ENCODE measurements at places on chromosomes 12 and 14. TPM values are rescaled to one million over a fixed set of nuclear protein-coding genes. Genes with fewer than 3 reads are reported as not detected.
A peak's percentile ranks its signal among the peaks of the same experiment; 100 is the strongest.

- H3K4me3 ChIP-seq: peak overlapping the region; percentile 38
- H3K4me1 ChIP-seq: peaks cover 19% of the 10 kb centered on the region
- no peaks in the 10 kb centered on the region for H3K27me3 ChIP-seq
Measured at GRCh38 chr14:74514471-74514941, 20.9 kb downstream of the ISCA2 start.

DNA sequence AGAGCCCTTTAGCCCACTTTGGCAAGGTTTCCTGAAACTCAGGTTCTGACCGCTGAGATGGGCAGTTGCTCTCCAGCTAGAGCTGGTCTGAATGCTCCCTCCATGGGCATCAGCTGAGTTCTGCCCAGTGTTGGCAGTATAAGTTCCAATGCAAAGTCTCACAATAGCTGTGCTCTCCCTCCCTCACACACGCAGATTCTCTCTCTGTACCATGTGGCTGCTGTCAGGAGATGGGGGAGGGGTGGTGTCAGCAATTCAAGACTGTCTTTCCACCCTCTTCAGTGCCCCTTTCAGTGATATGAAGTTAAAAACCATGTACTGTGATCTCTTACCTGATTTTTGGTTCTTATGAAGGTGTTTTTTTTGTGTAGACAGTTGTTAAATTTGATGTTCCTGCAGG lies 164.3 kb upstream of the PLEKHA5 start:
- no peak for DNase-seq
- H3K4me1 ChIP-seq: no peaks in the 10 kb centered on the region
- H3K27ac ChIP-seq: no peak overlapping the region
- no peaks in the 10 kb centered on the region for H3K27me3 ChIP-seq

DNA sequence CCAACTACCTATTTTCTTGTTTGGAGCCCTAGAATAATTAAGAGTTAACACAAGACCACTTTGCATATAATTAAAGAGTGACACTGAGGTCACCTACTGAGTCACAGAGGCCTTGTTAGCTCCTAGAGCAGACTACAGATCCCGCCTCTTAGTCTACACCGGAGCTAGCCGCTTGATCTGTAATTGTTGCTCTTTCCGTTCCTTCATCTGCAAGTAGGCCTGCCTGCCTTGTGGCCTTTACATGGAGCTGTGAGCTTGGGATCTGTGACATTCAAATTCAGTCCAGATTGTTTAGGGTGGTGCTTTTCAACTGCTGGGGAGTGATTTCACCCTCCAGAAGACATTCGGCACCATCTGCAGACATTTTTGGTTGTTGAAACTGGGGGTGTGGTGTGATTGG lies 5.6 kb upstream of the DYNLL1 start:
- DNase-seq: no peak
- peak overlapping the region; percentile 46 for H3K27ac ChIP-seq
- H3K4me3 ChIP-seq: no peak overlapping the region

DNA sequence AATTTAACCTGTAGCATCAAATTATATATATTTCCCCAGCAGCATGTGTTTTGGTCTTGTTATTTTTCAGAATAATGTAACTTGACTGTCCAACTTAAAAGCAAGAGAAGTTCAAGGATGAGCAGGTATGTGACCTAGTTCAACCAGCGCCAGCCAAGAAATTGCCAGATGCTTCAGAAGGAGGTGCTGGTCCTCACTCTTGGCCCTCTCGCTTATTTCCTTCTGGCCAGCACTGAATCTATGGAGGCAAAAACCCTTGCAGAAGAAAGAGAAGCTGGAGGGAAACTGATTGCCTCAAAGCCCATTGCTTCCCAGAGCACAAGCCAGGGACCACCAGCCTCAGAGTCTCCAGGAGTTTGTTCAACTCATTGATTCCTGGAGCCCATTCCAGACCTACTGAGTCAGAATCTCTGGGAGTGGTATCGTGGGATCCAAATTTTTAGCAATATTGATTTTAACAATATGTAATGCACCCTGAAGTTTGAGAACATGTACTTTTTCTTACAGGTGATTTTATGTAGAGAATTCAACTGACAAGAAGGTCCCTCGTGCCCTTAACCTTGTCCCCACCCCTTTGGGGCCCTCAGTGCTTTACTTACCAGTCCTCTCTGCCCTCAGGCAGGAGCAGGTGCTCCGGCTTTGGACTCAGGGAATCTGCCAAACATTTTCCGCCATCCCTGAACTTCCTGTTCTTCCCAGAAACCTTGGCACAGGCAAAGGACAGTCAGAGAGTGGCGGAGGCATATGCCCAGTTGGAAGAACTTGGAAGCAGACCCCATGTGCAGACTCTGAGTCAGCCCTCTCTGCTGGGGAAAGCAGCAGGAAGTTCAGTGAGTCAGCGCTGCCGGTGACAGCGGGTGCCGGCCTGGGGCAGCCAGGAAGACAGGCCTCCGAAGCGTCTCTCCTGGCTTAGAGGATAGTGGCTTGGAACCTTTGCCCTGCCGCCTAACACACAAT lies 10.4 kb downstream of the BEST3 start:
- DNase-seq: peak; percentile 53
- no peaks in the 10 kb centered on the region for H3K27me3 ChIP-seq
- peaks cover 9% of the 10 kb centered on the region for H3K4me1 ChIP-seq

DNA sequence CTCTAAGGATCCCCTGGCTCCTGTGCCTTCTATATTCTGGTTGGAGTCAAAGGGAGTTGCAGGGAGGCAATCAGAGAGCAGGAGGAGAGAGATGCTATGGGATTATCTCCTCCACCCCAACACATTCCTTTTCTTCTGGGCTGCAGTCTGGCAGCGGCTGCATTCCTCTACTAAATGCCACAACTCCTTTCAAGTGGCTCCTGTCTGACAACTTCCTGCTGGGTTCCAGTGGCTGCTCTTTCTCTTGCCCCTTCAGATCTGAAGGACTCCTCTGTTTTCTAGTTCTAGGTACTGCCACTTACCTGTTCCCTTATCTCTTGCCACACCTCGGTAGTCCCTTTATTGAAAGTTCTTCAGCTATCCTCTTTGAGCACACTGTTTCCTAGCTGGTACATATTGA lies 425.0 kb downstream of the SNAPC1 start:
- H3K36me3 ChIP-seq: no peaks in the 10 kb centered on the region
- DNase-seq: no peak

DNA sequence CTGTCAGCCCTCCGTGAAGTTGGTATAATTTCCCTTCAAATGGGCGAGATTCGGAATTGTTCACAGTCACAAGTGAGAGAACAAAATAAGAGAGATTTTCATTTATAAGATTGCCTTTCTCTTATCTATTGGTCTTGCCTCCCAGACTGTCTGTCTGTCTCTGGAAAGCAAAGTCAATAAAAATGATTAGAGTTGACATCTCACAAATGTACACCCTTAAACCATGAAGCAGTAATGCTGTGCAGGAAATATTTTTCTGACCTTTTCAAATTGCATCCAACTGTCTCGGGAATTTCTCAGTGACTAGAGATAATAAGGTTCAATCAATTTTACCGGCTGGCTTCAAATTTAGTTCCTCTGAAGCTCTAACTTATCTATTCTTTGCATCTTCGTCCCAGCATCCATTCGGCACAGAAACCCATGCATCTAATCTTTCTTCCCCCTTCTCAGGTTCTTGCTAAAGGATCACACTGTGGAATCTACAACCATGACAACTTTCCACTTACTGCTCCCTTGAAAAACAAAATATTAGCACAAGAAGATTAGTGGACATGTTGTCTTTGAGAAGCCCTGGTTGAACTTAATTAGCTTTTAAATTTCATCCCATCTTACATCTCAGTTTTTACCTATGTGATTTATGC lies 93.1 kb downstream of the RMST start:
- no peaks in the 10 kb centered on the region for H3K36me3 ChIP-seq
- no peaks in the 10 kb centered on the region for H3K4me1 ChIP-seq
- no peak overlapping the region for H3K27ac ChIP-seq
- H3K4me3 ChIP-seq: no peak overlapping the region
- no peaks in the 10 kb centered on the region for H3K27me3 ChIP-seq

- H3K27ac ChIP-seq: no peak overlapping the region
- no peaks in the 10 kb centered on the region for H3K27me3 ChIP-seq
- no peak overlapping the region for H3K4me3 ChIP-seq
- no peaks in the 10 kb centered on the region for H3K4me1 ChIP-seq
- H3K36me3 ChIP-seq: no peaks in the 10 kb centered on the region
- no peak for DNase-seq
Measured at GRCh38 chr12:3951380-3952135, 78.4 kb upstream of the PARP11 start.

DNA sequence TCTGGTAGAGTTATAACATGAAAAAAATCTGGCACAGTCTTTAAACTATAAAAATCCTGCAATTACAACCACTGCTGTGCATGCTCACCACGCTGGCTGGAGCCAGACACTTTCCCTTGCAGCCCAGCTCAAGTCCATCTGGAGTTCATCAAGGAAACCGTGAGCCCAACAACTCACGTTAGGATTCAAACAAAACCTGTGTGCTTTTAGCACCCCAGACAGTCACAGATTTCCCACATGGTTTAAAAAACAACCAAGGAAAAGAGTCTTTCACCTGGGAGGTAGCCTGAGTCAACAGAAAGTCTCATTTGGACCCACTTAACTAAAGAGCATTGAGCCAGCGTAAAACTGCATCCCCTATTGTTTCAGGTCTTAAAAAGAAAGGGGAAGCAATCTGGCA lies 4.7 kb downstream of the LRIG3 start:
- H3K4me3 ChIP-seq: peak overlapping the region; percentile 81
- peaks cover 14% of the 10 kb centered on the region for H3K36me3 ChIP-seq
- peaks cover 39% of the 10 kb centered on the region for H3K4me1 ChIP-seq

DNA sequence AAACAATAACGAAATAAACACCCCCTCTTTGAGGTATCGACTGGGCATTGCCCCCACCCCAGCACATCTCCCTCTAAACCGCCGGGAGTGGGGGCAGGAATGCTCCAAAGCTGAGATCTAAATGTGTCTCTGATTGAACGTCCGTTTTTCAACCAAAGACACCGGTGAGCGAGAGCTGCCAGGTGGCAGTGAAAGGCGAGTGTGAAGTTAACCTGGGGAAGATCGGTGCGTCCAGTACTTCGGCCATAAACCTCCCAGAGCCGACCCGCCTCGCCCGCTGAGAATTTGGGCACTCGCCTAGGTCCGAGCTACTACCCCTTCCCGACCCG lies 625 bp downstream of the ANGEL1 start:
- peak overlapping the region; percentile 70 for H3K27ac ChIP-seq
- no peak for DNase-seq
- H3K4me1 ChIP-seq: peaks cover 19% of the 10 kb centered on the region
- peak overlapping the region; percentile 94 for H3K4me3 ChIP-seq

DNA sequence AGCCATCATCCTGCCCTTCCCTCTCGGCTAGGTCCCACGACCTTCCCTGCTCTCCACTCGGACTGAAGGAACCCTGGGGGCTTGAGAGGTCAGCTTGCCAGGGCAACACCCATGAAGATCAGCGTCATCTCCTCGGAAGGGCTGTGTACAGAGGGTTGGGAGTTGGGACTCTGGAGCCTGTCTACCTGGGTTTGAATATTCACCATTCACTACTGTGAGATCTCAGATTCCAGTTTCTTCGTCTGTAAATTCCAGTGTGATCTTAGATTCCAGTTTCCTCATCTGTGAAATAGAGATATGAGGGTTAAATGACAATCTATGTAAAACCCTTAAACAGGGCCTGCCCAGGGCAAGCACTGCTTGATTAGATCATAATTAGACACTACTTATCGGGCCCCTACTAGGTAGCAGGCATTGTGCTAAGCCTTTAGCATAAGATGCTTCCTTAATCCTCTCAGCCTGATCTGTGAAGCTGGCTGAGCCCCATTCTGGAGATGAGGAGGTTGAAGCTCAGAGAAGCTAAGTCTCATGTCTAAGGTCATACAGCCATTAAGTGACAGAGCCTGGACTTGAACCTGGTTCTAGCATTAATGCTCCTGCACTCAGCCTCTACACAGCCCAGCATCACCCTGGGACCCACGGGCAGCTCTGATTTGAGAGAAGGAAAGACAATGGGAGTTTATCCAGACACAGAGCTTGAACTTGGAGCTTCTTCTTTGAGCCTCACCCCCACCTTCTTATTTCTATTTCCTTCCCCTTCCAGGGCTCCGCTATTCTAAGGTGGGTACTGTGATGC lies 612 bp upstream of the ZDHHC22 start:
- peaks cover 16% of the 10 kb centered on the region for H3K27me3 ChIP-seq
- no peak overlapping the region for H3K4me3 ChIP-seq
- no peak for DNase-seq
- H3K36me3 ChIP-seq: no peaks in the 10 kb centered on the region
- peaks cover 28% of the 10 kb centered on the region for H3K4me1 ChIP-seq
- no peak overlapping the region for H3K27ac ChIP-seq

PPM1H gene
- 9.1 TPM for total RNA-seq

GALC gene
- 22.9 TPM for total RNA-seq

ADSS1 gene
- 30.8 TPM for total RNA-seq

CLEC9A gene
- total RNA-seq: not detected

GPR84 gene
- 2.3 TPM for total RNA-seq

NELL2 gene
- total RNA-seq: 0.63 TPM

FAIM2 gene
- 2.8 TPM for total RNA-seq

GLS2 gene
- 0.85 TPM for total RNA-seq

NKX2-1 gene
- not detected for total RNA-seq
